Putamen (tissue), 1 donor: ENCODE measurements at places on chromosomes 11 and 22.

- DNase-seq, result no peak
Measured at GRCh38 chr11:132358573-132358953, 988.1 kb downstream of the NTM start.

DNA sequence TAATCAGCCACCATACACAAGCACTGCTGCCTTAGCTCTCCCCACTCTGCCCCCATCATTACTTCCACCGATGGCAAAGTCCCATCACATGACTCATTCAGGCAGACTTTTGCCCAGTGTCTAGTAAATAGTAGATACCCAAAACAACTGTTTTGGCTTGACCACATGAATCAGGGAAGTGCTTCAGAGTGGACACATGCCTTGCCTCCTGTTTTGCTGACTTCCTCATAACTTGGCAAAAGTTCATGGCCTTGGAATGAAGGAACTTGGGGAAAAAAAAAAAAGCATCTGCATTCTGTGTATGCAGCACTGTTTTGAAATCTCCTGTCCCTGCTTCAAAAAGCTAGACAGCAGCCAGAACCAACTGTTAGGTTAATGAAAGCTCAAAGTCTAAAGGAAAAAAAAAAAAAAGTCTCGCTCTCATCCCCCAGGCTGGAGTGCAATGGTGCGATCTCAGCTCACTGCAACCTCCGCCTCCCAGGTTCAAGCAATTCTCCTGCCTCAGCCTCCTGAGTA lies 335.3 kb downstream of the FAM181B start:
- DNase-seq, result peak; percentile 32

GRCh38 chr11:77044356-77044755 lies 10.2 kb downstream of the B3GNT6 start:
- DNase-seq, result no peak

GRCh38 chr22:38953577-38954413 lies 3.6 kb upstream of the APOBEC3A start:
- no peak for DNase-seq

DNA sequence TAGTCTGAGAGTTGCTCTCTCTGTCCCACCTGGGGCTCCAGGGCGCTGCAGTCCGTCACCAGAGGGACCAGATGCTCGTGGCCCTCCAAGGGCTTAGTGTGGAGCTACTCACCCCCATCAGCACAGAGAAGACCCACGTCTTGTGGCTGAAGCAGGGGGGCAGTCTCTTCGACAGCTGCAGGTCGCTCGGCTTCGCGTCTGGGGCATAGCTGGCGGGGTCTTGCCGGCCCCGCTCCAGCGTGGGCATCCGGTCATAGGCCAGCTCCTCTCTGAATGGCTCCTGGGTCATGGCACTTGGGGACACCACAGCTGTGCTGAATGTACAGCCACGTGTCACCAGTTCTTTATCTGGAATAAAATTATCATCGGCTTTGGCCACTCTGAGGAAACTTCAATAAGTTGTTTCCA lies 608 bp downstream of the MLC1 start:
- no peak for DNase-seq

GRCh38 chr22:44076825-44077224 lies 52.7 kb downstream of the PARVB start:
- DNase-seq, result no peak
